ENCODE measurements at places on chromosomes 5 and 9.

DNA sequence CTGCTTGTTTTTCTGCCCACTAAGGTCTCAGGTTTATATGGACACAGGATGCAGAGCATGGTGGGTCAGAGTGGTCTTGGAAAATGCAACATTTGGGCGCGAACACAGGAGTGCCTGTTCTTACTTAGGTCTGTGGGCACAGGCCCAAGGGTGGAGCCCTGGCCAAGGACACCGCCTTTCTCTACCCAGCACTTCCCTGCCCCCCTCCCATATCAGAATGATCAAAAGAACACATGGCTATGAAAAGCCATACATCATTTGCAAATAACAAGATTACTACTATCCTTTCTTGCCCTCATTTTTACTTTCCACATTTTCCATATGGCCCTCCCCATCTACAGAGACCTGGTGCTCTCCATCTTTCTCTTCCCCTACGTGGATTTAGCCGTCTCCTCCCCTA lies 162.2 kb downstream of the ENC1 start:
- no peak for DNase-seq

GRCh38 chr9:95952471-95952870 lies 77.0 kb downstream of the ERCC6L2 start:
- no peak for DNase-seq

DNA sequence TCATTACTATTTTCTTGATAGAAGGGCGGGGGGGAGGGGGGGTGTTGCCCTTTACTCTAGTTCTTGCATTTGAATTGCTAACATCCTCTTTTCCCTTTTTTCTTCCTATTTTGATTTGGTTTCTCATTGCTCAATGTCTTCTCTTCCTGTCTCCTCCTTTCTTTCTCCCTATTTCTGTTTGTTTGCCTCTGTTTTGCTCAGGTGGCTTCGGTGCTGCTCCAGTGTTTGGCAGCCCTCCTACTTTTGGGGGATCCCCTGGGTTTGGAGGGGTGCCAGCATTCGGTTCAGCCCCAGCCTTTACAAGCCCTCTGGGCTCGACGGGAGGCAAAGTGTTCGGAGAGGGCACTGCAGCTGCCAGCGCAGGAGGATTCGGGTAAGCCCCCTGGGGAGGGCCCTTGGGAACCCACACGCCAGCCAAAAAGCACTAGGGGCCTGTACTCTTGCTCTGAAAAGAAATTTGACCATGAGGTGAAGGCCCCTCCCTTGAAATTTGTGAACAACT lies 48.3 kb downstream of the FAM78A start:
- no peak for DNase-seq

- no peak for DNase-seq
Measured at GRCh38 chr5:10059980-10060379, 189.7 kb downstream of the ATPSCKMT start.

DNA sequence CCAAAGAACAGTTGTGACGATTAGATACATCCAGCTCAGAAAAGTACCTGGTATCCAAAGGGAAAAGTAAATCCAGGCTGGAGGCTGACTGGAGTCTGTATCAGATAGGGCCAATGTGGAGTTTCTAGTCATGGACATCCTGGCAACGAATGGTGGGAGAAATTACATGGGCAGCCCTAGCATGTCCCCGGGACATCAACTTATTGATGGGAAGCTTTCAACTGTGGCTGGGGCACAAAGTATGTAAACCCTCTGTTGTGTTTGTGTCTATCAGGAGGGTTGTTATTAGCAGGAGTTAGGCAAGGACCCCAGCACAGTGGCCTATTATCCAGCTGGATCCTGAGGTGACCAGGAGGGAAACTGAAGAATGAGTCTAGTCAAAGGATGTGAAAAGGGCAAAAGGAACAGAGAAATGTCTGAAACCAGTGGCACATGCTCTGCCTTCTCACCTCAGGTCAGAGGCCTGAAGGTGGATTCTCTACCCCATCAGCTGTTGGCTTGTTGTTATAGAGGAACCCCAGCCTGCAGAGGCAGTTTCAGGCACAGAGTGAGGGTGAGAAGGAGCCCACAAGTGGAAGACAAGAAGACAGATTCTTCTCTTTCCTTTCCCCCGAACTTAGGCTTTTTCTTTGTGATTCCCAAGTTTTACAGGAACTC lies 19.9 kb downstream of the IFNW1 start:
- DNase-seq, result no peak

DNA sequence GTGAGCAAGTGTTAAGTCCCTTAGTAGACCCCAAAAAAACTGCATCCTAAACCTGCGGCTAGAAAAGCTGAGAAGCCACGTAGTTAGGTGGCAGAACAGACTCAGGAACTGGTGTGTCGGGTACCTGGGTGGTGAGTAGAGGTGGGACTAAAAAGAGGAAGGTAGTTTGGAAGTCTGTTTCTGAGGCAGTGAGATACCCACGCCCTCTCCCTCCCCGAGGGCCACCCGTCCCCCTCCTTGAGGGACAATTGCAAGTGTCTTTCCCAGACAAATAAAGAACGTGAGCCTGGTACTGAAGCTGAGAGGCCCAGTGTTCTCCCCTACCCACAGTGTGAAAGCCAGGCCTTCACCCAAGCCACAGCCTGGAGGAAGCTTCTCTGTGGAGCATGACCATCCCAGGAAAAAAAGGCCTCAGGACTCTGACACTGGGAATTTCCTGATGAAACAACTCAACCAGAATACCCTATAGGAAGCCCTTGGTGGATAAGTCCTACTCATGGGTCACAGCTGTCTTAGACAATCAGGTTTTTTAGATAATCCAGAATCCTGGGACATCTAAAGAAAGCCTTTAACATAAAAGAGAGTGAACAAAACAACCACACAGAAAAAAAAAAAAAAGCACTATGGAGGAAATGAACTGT lies 7.0 kb upstream of the CD74 start:
- no peak for DNase-seq

DNA sequence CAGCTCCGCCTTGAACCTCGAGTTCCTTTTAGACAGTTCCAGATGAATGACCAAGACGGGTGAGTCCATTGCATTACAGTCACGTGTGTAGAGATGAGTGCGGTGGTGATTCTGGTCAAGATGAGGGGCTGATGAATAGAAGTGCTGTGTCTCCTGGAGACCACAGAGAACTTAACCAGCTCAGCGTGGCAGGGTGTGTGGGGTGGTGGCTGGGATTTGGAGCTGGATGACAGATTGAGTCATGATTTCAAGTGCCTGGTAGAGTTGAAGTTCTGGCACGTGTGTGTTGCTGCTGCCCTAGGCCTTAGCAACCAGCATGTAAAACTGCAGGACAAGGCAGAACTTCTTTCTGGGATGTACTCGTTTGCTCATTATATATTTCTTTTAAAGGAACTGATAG lies 53.3 kb downstream of the PRRC2B start:
- no peak for DNase-seq

- no peak for DNase-seq
Measured at GRCh38 chr9:31078175-31078574, 1306.3 kb upstream of the ACO1 start.

DNA sequence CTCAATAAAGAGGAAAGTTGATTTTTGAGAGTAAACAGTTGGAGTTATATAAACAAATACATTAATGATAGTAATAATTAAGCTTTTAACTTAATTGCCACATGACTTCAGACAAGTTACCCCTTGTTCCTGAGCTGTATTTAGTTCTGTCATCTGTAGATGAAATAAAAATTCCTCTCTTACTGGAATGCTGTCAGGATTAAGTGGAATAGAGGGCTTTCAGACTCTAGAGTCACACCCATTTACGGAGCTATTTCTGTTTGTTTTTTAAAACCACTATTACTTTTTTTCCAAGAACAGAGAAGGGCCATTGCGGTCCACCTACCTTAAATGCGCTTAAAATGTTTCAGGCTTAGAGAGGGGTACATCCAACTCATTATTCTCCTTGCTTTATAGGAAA lies 170.6 kb downstream of the CHSY3 start:
- no peak for DNase-seq

GRCh38 chr9:81902626-81903025 lies 25.6 kb upstream of the SPATA31D4 start:
- no peak for DNase-seq

GRCh38 chr9:133509179-133510083 lies 15.3 kb downstream of the MYMK start:
- DNase-seq, result peak; percentile 7

- DNase-seq, result no peak
Measured at GRCh38 chr5:90084342-90084741, 325.2 kb downstream of the CETN3 start.

DNA sequence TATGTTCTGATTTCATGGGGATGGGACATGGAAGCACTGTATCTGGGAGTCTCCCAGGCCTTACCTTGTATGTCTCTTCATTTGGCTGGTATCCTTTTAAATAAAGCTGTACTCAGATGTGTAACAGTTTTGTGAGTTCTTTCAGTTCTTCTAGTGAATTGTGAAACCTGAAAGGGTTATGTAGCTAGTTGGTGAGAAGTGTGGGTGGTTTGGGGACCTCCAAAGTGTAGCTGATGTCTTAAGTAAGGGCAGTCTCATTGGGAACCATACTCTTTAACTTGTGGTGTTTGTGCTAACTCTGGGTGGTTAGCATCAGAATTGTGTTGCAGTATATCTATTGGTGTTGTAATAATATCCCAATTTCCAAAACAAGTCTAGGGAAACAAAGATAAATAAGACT lies 166.9 kb upstream of the CCNH start:
- DNase-seq, result no peak
